Hematopoietic multipotent progenitor cell treated with erythropoietin and hydrocortisone succinate and interleukin-3 and kit ligand, for 4 days (in vitro differentiated cells): ENCODE measurements at places on chromosomes 16 and 17.

GRCh38 chr16:49687476-49688002 is 168.4 kb downstream of the ZNF423 start:
- DNase-seq = no peak

GRCh38 chr17:35129973-35130351 is 8.5 kb downstream of the FNDC8 start:
- DNase-seq = peak; percentile 32

DNA sequence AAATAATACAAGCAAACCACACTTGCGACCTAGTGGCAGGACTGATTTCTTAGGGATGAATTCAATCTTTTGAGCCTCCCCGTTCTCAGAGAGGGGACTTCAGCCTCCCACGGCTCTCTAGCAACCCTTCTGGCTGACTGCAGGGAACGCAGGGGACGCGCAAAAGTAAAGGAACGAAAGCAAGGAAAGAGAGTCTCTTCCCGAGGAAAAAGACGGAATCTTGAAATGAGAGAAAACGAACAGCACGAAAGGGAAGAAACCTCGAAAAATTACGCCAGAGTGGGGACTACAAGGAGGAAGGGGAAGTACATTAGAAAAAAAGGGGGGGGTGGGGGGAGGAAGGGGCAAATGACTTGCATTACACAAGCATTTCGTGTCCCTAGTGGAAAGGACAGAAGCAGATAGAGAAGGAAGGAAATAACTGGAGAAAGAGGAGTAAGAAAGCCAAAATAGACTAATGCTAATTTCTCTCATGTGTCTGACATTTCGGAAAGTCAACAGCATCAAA is 1.2 kb downstream of the GRB2 start:
- peak; percentile 88 for DNase-seq

- no peak for DNase-seq
Measured at GRCh38 chr17:41404024-41404671, 6.7 kb upstream of the KRT31 start.

GRCh38 chr16:56227936-56228335 is 36.6 kb downstream of the GNAO1 start:
- DNase-seq = no peak

GRCh38 chr16:6571044-6571443 is 761.6 kb upstream of the RBFOX1 start:
- no peak for DNase-seq

DNA sequence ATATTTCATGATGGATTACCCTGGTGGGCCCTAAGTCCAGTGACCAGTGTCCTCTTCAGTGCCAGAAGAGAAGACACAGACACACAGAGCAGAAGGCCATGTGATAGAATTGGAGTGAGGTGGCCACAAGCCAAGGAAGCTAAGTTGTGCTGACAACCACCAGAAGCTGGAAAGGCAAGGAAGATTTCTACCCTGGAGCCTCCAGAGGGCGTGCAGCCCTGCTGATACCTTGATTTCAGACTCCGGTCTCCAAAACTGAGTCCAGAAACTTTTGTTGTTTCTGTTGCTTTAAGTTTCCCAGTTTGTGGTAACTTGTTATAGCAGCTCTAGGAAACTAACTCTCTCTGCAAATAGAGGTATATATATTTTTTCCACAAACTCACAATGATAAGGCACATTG is 396.6 kb upstream of the ASIC2 start:
- peak; percentile 5 for DNase-seq
